ENCODE measurements at places on chromosomes 4 and X.

- DNase-seq: no peak
Observed at GRCh38 chrX:140767646-140768045, 58.1 kb downstream of the LINC00632 start.

DNA sequence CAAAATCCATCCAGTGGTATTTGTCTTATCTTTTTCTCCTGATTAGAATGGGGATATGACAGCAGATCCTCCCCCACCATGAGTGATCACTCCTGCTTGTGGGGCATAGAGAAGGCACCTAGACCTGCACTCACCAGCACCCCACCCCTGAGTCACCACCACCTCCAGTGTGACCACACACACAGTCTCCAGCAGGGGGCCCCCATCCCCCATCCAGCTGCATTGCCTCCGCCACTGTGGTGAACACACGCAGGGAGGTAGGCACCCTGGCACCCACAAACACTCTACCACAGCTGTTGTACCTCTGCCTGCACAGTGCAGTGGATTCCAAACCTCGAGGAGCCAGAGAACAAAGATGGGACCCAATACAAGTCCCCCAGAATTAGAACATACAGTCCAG lies 9.0 kb upstream of the MAGEA8 start:
- no peak for DNase-seq

GRCh38 chr4:169485086-169485485 lies 127.3 kb downstream of the NEK1 start:
- DNase-seq: no peak

DNA sequence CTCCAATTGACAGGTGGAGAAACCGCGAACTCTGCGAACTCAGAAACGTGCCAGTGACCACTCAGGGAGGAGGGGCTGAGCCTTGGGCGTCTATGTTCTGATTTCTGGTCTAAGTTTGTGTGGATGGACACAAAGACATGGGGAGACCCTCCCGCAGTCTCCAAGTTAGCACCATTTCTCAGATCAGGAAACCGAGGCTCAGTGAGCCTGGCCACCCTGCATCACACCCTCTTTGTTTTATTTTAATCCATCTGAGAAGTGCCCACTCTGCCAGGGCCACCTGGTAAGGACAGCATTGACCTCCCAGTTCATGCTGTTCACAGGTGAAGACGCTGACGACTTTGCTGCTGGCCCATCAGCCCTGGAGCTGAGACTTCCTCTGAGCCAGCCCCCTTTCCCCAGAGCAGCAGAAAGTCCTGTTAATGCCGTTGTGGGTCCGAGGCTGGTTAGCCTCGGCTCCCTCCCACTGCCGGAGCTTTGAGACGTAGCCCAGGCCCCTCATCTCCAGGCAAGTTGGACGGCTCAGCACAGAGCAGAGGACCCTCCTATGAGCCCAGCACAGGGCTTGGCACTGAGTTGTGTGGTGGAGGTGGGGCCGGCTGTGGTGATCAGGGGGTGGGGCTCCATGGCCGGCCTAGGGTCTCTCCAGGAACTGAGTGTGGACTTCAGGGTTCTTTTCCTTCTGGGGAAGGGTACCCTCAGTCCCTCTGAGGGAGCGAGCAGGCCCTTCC lies 43.7 kb downstream of the PSAPL1 start:
- no peak for DNase-seq

- DNase-seq: no peak
Observed at GRCh38 chr4:145819101-145819852, 119.3 kb downstream of the ZNF827 start.

DNA sequence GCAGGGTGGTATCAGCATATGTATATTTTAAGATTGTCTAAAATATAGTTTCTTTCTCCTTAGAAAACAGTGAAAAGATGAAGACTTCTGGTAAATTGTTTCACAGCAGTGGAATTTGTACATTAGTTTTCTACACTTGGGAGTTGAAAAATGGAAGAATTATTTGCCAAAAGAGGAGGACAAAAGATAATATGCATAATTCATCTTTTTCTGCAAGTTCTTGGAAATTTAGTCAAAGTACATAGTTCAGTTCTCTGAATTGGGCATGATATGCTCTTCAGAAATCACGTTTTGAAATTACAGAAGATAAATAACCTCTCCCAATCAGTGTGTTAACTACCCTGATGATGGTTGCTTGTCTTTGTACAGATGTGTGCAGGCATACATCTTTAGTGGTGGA lies 47.0 kb downstream of the RBPJ start:
- DNase-seq: no peak

Measured in SHP77 treated with DMSO at 0.1 percent for 48 hours (cell line).